CD4-positive, alpha-beta T cell treated with Interleukin-2 at 100 ng/mL for 4 hours (primary cell): ENCODE measurements at places on chromosomes 13 and 19.

- DNase-seq = no peak
These were observed 234.8 kb downstream of the ENOX1 start for GRCh38 chr13:43551897-43552456.

DNA sequence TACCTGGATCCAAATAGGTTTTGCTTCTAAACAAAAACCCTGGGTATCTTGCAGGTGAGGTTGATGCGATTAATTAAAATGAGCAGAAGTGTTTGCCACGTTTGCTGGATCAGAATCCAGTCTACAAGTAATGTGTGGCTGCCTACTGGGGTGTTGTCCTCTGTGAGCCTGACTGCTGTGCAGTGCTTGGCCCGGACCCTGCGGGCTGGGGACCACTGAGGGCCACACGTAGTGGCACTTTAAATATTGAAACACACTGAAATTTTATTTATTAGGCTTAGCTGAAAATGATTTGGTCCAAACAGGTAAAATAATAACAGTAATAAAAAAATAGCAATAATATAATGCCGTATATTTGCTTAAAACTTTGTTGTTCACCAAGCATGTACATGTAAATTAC lies 338.0 kb downstream of the MYO16 start:
- DNase-seq = no peak

- DNase-seq = no peak
These were observed 80.3 kb downstream of the STARD13 start for GRCh38 chr13:33205224-33205623.

DNA sequence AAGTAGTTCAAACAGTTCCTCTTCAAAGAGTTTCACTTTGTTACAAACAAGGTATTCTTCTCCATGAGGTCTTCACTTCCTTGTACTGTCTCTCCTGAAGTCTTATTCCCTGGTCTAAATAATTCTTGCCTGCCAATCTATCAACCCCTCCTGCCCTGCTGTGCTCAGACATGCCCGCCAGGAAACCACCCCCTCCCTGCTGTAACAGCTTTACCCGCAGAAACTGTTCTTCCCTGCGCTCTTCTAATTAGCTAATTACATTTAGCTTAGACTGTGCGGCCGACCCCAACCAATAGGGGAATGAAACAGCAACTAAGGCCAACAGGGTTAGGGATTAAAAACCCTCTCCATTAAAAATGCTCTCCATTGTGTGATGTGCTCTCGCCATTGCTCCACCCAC lies 46.7 kb downstream of the ZNF846 start:
- DNase-seq = no peak

DNA sequence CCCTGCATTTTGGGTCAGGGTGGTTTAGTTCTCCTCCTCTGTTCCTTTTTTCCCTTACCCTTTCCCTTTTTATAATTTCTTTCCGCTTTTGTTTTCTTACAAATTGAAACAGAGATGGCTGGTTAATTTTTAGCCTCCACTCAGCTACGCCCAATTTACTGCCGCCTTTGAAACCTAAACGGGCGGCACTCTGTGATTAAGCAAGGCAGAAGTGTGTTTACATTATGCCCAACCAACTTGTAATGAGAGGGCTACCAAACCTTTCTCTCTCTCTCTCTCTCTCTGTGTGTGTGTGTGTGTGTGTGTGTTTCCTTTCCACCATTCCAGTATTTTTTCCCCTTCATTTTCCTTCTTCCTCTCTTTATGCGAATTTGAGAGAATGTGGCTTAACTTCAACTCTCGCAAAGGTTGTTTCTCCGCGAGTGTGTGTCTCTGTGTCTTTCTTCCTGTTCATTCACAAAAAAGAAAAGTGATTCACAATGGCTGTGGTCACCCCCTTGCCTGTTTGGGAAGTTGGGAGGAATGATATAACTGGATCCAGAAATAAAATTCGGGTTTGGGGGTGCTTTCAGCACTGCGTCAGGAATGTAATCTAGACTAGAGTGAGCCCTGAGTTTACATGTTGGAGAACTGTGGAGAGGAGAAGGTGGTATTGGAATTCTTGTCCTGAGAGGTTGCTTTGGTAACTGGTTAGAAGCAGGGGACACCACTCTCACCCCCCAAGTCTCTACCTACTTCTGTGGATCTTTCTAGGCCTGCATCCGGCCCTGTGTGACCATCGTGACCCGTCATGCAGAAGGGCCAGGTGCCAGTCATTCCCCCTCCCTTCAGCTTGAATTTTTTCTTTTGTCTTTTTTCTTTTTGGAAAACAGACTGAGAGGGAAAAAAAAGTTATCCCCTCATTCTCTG lies 31.4 kb downstream of the NFIX start:
- DNase-seq = no peak

DNA sequence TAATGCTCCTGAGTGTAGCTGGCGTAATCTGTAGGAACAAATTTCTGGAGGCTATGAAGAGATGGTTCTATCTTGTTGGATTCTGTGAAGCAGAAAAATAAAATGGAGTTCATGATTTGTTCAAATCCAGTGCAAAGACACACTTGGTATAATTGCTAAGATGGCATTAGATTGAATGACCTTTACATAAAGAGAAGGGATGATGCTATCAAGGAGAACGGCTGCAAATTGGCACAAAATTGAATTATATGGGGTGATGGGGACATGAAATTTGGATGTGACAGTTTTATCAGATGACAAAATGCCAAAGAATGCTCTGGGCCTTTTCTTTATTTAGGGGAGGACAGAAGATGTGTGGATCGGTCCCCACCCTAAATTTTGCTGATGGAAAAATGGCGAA lies 4.0 kb downstream of the METTL21C start:
- DNase-seq = no peak

DNA sequence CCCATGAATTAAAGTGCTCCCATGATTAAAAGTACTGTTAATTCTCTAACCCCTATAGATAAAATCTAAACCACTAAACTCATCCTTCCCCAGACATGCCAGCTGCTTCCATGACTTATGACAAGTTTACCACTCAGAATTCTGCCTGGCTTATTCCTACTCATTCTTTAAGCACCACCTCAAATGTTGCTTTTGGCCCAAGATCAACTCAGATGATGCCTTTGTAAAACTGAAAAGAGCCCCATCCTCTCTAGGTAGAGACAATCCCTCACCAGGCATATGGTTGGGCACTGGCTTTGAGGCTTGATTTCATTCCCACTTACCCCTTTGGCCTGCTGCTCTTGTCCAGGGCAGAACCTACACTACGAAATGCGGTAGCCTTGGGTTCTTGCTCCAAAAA lies 250.0 kb downstream of the DNAJC15 start:
- DNase-seq = no peak

- DNase-seq = no peak
These were observed 85.6 kb downstream of the GNG7 start for GRCh38 chr19:2616741-2617392.

DNA sequence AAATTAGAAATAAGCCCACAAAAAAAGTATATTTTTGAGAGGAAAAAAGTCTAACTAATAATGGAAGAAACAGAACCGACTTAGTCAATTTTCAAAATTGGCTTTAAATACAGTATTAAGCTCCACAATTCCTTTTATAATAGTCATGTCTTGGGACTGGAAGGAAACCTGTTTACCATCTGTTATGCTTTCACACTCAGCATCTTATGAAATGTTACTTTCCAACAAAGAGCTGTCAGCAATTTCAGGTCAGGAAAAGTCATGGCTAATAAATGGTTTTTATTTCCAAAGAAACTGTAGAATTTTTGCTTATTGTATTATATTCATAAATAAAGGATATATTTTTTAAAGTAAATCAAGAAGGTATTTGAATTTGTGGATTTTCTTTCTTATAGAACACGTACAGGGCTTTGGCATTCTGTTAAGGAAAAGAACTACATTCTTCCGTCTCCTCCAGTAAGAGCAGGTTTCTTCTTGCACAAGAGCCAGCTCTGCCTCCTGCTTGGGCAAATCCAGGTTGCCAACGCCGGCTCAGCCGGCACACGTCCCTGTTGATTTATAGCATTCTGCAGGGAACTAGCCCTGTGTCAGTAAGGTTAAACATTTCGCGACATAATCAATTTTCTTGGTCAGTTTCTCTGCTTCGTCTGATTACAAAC lies 52.9 kb upstream of the GPR12 start:
- no peak for DNase-seq

DNA sequence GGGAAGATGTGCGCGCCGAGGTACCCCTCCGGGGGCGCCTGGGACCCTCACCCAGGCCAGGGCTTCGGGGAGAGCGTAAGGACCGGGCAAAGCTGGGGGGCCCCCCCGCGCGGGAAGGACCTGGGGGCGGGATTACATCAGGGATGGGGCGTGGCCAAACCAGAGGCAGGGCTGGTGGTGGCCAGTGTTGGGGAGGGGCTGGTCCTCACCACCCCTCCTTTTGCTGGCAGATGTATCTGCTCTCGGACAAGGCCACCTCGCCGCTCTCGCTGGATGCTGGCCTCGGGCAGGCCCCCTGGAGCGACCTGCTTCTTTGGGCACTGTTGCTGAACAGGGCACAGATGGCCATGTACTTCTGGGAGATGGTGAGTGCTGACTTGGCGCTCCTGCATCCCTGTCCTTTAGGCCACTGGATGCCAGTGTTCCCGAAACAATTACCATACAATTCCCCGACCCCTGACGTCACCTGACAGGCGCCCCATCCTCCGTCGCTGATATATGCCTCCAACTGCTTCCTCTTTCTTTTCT lies 25.3 kb downstream of the TRPM4 start:
- DNase-seq = no peak

- DNase-seq = no peak
These were observed 190.5 kb downstream of the URI1 start for GRCh38 chr19:30132343-30133075.

- DNase-seq = no peak
These were observed 146.3 kb downstream of the TM9SF2 start for GRCh38 chr13:99647596-99647985.

GRCh38 chr13:47119575-47120235 lies 222.9 kb upstream of the HTR2A start:
- DNase-seq = no peak

GRCh38 chr13:19818223-19818842 lies 35.6 kb upstream of the PSPC1 start:
- DNase-seq = peak; percentile 11

- no peak for DNase-seq
These were observed 128.9 kb upstream of the KLHL1 start for GRCh38 chr13:70237131-70237530.

- no peak for DNase-seq
These were observed 6.6 kb upstream of the GADD45B start for GRCh38 chr19:2469102-2469914.

- DNase-seq = no peak
These were observed 3.7 kb downstream of the ZNF85 start for GRCh38 chr19:20926796-20927195.

GRCh38 chr13:95627590-95627989 lies 16.9 kb downstream of the DZIP1 start:
- DNase-seq = no peak

GRCh38 chr13:89584058-89584620 lies 1763.3 kb upstream of the MIR17HG start:
- no peak for DNase-seq

DNA sequence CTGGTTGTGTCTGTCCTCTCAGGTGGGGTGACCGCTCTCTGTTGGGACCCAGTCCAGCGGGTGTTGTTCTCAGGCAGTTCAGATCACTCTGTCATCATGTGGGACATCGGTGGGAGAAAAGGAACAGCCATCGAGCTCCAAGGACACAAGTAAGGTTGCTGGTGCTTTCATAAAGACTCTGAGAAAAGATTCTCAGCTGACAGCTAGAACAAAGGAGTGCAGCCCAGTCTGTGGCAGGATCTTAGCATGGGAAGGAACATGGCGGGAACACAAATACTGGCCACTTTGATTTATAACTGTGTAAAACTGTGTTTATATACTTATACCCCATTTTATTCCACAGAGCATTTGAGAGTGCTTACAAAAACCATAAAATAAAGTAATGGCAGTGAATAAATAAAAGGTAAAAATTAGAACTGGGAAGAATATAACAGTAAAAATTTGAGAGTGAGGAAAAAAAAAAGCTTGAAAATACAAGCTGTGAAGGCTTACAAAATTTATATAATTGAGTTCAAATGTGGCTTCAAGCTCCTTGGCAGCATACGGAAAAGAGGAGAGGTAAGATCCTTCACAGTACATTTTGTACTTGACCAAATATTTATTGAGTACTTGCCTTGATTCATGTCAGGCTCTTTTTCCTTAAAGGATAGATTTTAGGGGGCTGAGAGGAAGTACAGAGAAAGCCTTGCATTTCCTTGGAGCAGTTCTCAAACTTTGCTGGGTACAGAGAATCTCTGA lies 64.8 kb downstream of the DHRS12 start:
- no peak for DNase-seq

DNA sequence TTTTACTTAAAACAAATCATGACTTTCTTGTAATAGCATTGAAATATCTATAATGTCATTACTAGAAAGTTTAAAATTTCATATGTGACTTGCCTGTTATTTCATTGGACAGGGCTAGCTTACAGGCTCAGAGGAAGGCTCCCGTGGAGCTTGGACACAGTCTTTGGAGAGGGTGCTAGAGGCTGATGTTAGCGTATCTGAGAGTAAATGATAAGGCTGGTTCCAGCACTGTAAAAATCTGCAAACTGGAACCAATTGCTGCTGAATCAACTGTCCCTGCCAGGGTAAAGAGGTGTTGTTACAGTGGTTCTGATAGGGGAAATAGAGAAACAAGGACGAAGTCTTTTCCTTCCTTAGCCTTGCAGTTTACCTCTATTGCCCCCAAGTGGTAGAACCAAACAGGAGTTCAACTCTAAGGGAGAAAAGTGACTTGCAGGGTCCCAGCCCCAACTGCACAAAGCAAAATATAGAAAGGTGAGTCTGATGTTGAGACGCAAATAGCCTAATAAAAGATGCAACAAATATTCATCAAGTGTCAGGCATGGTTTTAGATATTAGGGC lies 901.7 kb downstream of the DIAPH3 start:
- no peak for DNase-seq

DNA sequence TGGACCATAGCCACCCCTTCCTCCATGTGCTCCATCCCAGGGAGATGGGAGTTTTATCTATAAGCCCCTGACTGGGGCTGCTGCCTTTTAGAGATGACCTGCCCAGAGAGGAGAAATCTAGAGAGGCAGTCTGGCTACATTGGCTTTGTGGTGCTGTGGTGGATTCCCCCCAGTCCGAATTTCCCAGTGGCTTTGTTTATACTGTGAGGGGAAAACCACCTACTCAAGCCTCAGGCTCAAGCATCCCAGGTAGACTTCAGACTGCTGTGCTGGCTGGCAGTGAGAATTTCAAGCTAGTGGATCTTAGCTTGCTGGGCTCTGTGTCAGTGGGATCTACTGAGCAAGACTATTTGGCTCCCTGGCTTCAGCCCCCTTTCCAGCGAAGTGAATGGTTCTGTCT lies 1195.7 kb upstream of the PCDH20 start:
- DNase-seq = no peak

DNA sequence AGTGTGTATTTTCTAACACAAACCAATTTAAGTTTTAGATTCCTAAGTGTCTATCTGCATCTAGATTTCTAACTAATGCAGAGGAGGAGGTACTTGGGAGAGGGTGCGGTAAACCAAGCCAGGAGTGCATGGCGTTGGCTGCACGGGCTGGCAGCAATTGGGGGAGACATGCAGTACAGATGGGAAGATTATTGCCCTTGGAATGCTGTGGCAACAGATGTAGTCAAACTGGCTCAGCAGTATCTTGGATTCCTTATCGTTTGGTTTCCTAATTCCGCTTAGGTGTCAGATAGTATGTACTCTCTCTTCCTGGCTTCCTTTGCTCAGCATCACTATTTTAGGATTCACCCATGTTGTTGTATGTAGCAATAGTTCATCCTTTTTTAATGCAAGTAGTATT lies 29.4 kb upstream of the STK24 start:
- no peak for DNase-seq

GRCh38 chr13:94218951-94219350 lies 260.5 kb downstream of the DCT start:
- no peak for DNase-seq

- DNase-seq = no peak
These were observed 1692.0 kb downstream of the SLITRK5 start for GRCh38 chr13:89363144-89363543.
